ENCODE measurements at places on chromosomes 5 and 9. TPM values are rescaled to one million over a fixed set of nuclear protein-coding genes. Genes with fewer than 3 reads are reported as not detected.

The ZNG1F gene
- total RNA-seq: 15.2 TPM

The PCDHGA6 gene
- 2.4 TPM for total RNA-seq

The RETREG1 gene
- 33.2 TPM for total RNA-seq

The ATOSB gene
- total RNA-seq: 30.0 TPM

The GLT6D1 gene
- total RNA-seq: not detected

The OBP2B gene
- not detected for total RNA-seq

The ANKRD55 gene
- not detected for total RNA-seq
